ENCODE measurements at places on chromosomes 6 and 20.

- no peak for DNase-seq
These were observed 26.8 kb upstream of the DNAAF9 start for GRCh38 chr20:3434232-3434631.

- no peak for DNase-seq
These were observed 20.9 kb upstream of the PLCG1 start for GRCh38 chr20:41116282-41116956.

GRCh38 chr6:108074057-108074358, 533 bp downstream of the OSTM1 start:
- DNase-seq = no peak

DNA sequence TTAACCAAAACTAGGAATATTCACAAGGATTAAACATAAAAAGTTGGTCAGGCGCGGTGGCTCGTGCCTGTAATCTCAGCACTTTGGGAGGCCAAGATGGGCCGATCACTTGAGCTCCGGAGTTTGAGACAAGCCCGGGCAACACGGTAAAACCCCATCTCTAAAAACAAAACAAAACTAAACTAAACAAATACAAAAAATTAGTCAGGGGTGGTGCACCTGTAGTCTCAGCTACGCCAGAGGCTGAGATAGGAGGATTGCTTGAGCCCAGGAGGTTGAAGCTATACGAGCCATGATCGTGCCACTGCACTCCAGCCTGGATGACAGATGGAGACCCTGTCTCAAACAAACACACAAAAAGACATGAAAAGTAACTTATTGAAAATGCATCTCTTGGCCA, 3.2 kb downstream of the PSORS1C2 start:
- DNase-seq = no peak
